ENCODE measurements at places on chromosomes 6 and 20.

- no peak for DNase-seq
Measured at GRCh38 chr6:17086469-17086868, 15.4 kb upstream of the STMND1 start.

DNA sequence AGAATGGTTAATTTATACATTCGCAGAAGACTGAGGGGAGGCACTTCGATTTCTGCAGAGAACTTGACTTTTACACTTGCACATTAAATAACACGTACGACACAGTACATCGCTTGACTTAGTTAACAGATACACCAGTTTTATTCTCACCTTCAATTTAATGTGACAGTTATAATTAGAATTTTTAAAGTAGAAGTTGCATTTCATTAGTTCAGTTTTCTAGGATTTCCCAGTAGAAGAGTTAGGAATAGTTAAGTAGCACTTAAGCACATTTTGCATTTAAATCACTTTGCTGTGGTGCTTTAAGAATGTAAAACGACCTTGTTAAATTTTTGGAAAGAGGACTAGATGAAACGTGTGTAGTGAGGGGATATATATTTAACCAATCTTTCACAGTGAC lies 1.6 kb upstream of the BEND3 start:
- DNase-seq: no peak

DNA sequence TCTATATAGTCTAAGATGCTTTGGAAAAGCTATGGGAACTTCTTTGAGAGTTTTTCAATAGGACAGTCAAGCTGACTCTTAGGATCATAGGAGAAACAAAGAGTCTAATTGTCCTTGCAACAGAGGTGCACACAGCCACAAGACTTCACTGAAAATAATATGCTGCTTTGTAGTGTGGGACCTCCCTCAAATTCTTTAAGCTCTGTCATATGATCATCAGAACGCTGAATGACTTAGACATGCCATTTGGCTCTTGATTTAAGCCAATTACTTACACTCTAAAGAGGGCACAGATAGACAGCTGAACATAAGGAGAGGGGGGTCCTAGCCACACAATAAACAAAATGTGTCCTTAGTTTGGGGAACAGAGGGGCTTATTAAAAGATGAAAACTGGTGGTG lies 818.7 kb upstream of the GJE1 start:
- DNase-seq: no peak

- no peak for DNase-seq
Measured at GRCh38 chr20:56285496-56285895, 37.0 kb downstream of the MC3R start.

GRCh38 chr6:40160826-40161225 lies 226.6 kb upstream of the MOCS1 start:
- DNase-seq: no peak

DNA sequence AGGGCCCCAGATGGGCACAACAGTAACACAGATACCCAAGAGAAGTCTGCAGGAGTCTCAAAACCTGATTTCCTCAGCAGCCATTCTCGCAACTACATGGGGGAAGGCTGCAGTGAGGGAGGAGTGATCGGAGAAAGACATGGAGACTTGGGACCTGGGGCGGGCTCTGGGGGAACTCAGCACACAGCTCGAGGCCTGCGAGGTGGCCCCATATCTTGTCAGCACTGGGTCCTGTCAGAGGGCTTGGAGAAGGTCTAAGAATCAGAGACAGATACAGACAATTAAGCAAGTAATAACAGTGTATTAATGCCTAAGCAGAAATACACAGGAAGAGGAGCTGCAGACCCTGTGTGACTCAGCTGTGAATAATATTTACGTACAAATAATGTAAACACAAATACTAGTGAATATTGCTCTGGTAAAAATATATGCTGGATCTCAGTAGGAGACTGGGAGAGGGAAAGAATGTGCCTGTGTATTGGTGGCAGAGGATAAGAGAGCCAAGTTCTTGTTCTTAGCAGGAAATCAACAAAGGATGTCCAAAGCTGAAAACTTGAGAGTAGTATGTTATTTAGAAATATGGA lies 336.2 kb downstream of the ZFAND3 start:
- no peak for DNase-seq

DNA sequence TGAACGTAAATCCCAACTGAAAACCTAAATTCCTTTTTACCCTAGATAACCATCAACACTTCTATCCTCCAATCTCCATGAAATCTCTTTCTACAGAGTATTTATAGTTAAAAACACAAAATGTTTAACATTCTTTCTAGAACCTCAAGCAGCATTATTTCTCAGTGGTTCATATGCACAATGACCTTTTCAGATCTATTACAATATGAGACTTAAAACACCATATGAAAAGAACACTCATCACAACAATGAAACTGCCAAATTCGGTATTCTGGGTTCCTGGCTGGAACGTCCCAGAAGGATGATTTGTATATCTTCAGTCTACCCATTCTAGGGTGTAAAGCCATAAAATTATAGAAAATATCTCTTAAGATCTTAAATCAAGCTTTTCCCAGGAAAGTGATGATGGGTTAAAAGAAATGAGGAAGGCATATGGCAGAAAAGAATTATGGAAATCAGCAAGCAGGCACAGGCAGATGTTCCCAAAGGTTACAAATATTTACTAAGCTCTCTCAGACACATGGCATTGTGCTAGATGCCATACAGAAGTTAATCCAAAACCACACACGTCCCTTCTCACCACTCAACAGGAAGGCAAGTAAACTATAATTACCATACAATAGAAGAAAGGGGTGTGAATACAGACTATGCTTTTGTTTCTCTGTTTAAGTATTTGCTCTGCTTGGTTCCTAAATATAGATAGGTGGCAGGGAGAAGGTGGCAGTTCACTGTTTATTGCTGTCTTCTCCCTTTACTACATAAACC lies 118.0 kb downstream of the CHD6 start:
- DNase-seq: no peak

- DNase-seq: no peak
Measured at GRCh38 chr6:16674801-16675392, 86.4 kb downstream of the ATXN1 start.

GRCh38 chr20:8912096-8912495 lies 156.8 kb upstream of the PLCB4 start:
- no peak for DNase-seq

- no peak for DNase-seq
Measured at GRCh38 chr20:8492173-8492572, 360.1 kb downstream of the PLCB1 start.

- DNase-seq: no peak
Measured at GRCh38 chr6:167747645-167748044, 79.1 kb upstream of the AFDN start.

DNA sequence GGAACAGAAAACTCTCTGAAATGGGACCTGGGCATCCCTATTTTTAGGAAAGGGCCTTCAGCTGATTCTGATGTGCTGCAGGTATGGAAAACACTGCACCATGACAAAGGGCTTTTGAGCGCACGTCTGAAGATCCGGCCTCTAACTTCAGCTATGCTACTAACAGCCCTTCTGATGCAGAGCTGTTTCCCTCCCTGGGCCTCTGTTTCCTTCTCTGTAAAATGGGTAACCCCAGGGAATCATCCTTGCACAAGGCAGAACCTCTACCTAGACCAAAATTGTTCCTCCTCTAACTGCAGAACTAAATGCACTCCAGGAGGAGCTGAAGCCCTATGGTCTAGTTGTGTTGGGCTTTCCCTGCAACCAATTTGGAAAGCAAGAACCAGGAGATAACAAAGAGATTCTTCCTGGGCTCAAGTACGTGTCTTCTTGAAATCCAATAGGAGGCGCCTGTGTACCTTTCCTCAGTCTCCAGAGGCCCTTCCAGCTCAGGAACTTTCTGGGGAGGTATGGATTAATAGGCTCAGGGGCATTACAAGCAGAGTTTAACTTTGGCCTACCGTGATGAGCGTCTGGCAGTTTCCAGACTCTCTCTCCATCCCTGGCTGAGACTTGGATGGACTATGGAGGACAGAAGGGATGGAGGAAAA lies 5.9 kb downstream of the GPX5 start:
- DNase-seq: no peak

DNA sequence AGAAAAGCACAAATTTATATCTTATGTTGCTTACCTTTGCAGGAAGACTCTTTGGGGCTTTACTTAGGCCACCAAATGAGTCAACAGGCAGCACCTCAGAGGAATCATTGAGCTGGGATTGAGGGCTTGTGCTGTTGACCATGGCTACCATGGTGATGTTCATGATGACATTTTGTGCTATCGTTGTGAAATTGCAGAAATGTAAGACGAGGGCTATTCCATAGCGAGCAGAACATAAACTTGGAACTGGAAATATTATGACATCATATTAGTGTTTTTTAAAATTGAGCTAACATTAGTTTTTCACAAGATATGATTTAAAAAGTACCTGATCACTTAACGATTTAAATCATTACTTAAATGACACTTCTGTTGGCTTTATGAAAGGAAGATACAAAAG lies 11.8 kb downstream of the SLC17A3 start:
- no peak for DNase-seq

GRCh38 chr6:84618046-84618752 lies 146.2 kb downstream of the TBX18 start:
- no peak for DNase-seq

Data from C1 segment of cervical spinal cord (tissue), 14 donors.